Stimulated activated CD4-positive, alpha-beta T cell treated with anti-CD3 and anti-CD28 coated beads, Interleukin-1b, Interleukin-23, amount 100 ng/mL, for 4 hours (primary cell): ENCODE measurements at places on chromosomes 4 and X.

DNA sequence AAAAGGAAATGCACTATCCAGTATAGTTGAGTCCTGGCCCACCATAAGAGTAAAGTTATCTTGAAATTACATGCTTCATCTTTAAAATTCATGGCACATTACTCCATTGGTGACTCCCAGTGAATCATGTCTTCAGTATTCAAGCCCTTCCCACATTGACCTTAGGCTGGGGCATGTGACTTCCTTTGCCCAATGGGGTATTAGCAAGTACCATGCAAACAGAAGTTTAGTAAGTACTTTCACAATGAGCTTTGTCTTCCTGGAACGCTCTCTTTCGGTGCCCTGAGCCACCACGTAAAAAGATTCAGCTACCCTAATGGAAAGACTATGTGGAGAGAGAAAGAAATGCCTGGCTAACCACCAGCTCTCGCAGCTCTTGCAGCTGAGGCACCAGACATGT is 235.4 kb downstream of the HNRNPD start:
- DNase-seq, result no peak

- DNase-seq, result no peak
Observed at GRCh38 chrX:13078739-13079444, 34.5 kb upstream of the FAM9C start.

GRCh38 chrX:586351-586750 is 44.2 kb upstream of the SHOX start:
- DNase-seq, result no peak

DNA sequence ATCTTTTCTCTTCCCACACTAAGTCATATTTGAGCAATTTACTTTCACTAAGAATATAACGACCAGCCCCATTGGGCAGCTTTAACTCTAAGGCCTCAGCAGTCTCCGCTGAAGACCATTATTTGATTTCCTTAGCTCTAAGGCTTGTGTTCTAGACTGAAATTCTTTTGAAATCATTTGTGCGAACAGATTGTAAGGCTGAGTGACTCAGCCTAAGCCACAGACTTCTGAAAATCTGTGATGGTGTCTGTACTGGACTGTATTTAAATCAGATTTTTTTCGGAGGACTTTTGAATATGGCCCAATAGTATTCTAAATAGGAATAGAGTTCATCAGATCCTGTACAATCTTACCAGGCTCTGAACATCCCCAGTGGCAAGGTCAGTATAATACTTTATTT is 150.3 kb upstream of the TECRL start:
- no peak for DNase-seq

DNA sequence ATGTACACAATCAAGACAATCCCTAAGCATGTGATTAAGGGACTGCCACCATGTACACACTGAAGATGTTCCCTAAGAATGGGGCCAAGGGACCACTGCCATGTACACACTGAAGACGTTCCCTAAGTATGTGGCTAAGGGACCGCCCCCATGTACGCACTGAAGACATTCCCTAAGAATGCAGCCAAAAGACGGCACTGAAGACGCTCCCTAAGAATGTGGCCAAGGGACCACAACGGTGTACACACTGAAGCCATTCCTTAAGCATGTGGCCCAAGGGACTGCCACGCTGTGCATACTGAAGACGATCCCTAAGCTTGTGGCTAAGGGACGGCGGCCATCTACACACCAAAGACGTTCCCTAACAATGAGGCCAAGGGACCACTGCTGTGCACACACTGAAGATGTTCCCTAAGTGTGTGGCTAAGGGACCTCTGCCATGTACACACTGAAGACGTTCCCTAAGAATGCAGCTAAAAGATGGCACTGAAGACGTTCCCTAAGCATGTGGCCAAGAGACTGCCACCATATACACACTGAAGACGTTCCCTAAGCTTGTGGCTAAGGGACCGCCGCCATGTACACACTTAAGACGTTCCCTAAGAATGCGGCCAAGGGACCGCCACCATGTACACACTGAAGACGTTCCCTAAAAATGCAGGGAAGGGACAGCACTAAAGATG is 26.4 kb downstream of the DHRSX start:
- DNase-seq, result no peak

DNA sequence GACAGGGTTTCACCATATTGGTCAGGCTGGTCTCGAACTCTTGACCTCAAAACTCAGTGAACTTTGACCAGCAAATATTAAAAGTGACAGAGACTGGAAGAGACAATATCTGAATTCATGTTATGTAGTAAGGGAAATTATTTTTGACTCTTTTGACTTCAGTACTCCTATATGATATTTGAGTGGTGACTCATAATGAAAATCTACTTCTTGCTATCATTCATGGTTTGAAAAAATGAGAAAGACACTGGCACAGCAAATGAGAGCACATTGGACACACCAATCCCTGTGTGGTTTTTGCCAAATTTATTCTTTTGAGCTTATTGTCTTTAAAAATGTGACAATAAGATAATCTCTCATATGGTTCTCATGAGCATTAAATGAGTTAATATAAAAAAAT is 109.4 kb downstream of the GPM6A start:
- DNase-seq, result no peak
